Activated CD4-positive, alpha-beta T cell treated with anti-CD3 and anti-CD28 coated beads, Interleukin-2, amount 50 U/mL, for 1 hour (primary cell): ENCODE measurements at places on chromosomes 7 and 10.

DNA sequence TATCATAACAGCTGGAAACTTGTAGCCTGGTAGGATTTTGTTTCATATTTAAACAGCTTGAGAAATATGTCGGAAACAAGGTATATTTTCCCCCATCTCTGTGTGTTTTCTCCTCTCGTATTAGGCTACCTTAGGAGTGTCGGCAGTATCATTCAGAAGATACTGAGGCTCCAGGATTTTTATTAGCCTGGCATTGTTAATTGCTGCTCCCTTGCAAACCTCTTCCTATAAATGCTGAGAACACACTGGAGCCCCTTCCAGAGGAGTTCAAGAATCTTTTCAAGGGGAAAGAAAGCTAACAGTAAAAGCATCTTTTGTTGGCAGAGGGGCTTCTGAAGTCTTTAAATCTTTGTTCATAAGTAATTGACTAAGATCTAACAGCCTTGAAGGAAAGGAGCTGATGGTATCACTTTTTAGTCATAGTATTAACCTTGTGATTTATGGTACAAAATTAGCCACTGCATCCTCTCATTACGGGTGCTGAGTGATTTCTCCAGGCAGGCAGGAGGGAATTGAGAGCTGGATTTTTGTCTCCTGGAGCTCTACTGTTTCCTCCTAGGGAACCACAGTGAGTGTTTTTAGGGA, 998.7 kb downstream of the LRMDA start:
- DNase-seq: no peak

- peak; percentile 74 for DNase-seq
Measured at GRCh38 chr7:8125680-8126444, 136.1 kb downstream of the ICA1 start.

- DNase-seq: no peak
Measured at GRCh38 chr7:1230411-1231213, 2.1 kb upstream of the UNCX start.

GRCh38 chr7:154947604-154948003, 55.3 kb downstream of the PAXIP1 start:
- no peak for DNase-seq

DNA sequence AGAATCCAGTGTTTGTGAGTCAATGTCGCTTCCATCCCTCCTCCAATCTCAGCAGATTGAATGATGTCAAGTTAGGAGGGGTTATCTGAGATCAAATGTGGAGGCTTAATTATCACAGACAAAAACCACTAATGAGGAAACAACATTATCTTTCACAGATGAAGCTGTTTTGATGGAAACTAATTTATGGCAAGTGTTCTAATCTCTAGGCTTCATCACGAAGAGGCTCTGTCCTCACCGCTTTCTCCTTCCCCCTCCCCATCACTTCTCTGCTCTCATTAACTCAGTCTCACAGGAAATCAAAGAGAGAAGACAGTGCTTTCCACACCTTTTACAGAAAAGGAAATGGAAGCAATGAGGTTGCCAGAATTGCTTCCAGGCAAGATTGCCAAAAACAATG, 283.7 kb downstream of the BMPER start:
- DNase-seq: no peak

- DNase-seq: no peak
Measured at GRCh38 chr10:67257427-67258144, 331.8 kb downstream of the LRRTM3 start.
